ENCODE measurements at places on chromosomes 4 and X.

GRCh38 chr4:188691811-188692210, 552.6 kb downstream of the TRIML1 start:
- DNase-seq = no peak

DNA sequence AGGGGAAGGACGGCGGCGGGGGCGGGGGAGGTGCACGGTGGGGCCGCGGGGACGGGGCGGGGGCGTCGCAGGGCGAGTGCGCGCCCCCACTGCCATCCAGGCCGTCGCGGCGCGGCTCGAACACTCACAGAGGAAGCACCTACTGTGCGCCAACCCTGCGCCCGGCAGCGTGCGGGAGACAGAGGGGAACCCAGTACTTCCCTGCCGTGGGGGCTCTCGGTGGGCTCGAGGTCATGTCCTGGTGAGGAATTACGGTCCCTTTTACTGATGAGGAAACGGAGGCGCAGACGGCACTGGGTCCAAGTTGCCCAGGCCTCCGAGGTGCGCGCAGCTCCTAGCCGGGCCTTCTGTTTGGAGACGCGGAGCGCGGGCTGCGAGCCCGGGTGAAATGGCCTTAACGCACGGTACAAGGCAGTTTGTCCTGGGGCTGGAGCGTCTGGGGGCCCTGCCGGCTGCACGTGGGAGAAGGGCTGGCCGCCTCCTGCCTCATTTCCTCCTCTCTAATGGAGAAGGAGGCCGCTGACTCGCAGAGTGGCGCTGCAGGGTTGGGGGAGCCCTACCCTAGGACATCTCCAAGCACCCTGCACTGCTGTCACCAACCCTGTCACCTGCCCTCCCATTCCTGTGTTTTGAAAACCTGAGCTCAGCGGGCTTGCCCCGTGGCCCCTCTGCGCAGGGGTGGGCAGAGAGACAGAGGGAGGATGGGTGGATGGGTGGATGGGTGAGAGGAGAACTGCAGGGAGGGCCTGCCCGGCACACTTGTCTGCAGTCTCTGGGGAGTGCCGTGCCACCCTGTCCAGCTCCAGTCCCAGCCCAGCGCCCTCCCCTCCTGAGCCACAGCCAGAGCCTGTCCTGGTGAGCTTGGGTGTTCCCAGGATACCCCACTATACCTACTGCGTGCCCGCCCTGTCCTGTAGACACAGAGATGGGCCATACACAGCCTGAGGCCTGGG, 106.0 kb downstream of the ADRA2C start:
- DNase-seq = no peak

DNA sequence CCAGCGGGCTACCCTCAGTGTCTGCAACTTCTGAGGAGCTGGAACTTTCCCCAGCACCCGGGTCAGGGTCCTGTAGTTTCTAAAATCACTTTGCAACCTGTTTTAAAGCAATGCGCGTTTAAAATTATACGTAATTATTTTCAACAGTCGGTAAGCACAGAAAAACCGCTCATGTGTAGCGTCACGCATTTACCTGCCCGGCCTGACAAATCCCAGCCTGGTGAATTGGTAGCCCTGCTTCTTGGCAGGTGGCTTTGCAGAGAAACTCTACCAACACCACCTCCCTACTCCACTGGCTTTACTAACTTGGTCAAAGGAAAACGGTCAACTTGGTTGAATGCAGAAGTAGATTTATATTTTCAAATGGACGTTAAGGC, 640 bp downstream of the BANK1 start:
- no peak for DNase-seq

- DNase-seq = no peak
These were observed 84.4 kb downstream of the HTRA3 start for GRCh38 chr4:8353912-8354453.

GRCh38 chr4:1595789-1596325, 88.3 kb downstream of the FAM53A start:
- no peak for DNase-seq

DNA sequence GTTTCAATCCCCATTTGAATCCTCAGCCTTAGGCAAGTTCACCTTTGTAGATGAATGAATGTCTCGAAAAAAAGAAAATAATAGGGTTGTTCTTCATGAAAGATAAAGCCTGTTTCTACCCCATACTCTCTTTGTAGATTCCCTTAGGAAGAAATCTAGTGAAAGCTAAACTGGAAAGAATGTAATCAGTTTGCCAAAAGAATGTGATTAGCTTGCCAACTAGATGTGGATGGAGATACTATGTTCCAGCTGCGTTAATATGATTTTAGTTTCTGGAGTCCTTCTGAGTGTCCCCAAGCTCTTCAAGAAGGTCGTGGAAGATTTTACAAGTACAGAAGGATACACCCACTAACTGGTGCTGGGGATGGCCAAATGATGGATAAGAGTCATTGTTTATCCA, 162.3 kb upstream of the EDNRA start:
- DNase-seq = no peak

- no peak for DNase-seq
These were observed 30.6 kb upstream of the CLNK start for GRCh38 chr4:10715135-10715534.

DNA sequence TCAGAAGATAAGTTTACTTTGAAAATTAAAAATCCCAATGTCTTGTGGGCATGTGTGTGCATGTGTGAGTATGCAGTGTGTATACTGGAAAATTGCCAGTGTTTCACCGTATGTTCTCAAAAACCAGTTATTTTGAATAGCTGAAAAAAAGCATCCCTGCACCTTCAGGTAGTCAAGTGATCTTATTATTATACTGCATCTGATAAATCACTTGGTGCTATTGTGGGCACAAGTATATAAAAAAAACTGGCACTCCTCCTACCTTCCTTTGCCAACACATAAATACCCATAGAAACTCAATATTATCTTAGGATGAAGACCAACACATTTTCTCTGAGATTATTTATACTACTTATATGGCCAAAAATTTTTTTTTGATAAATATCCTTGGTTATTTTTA, 91.5 kb upstream of the MAP9 start:
- no peak for DNase-seq

GRCh38 chr4:105130945-105131344, 15.7 kb upstream of the TET2 start:
- no peak for DNase-seq

DNA sequence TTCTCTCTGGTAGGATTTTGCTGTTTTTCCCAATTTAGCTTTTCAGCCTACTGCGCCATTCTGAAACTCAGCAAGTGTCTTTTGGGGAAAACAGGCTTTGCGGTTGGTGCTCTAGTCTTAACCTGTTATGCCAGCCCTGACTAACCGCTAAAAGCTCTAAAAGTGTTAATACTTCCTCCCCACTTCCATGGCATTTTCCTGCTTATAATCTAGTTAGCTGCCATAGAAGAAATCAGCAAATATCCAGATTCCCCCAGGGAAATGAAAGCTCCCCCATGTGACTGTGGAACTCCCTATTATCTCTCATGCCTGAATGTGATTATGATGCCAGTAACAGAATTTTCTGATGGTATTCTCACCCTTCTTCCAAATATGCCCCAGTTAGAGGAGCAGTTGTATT, 28.7 kb upstream of the GYPA start:
- no peak for DNase-seq

GRCh38 chr4:53366301-53366716, 448 bp upstream of the SCFD2 start:
- DNase-seq = no peak

- no peak for DNase-seq
These were observed 130.2 kb downstream of the GASK1B start for GRCh38 chr4:158042591-158043030.

DNA sequence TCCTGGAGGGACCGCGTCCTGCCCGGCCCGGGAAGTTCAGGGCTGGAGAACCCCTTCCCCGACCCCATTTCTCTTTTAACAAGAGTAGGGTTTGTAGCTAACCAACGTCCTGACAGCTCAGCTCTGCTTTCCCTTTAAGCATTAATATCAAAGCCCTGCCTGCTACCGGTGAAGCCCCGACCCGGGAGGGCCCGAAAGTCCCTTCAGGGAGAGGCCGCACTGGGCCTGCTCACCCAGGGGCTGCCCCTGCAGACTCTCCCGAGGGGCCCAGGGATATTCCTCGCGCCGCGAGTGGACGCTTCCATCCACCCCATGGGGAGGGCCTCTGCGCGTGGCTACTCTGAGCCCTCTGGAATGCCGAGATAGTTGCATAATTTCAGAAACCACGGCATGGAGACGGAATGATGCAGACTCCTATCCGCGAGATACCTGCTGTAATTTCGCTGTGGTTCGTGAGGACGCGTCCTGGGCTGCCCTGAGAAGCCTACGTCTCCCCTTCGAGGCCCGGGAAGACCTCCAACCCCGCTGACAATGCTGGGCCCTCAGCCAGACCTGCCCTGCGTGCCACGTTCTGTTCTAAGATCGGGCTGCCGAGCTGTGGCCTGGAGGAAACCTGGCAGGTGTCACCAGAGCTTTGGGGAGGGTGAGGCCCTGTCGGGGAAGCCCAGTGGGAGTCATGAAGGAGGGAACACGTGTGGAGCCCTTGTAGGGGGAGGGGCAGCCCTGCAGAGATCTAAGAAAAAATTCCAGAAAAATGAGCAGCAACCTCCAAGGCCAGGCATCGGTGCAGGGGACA, 999 bp upstream of the CTBP1 start:
- DNase-seq = peak; percentile 24

DNA sequence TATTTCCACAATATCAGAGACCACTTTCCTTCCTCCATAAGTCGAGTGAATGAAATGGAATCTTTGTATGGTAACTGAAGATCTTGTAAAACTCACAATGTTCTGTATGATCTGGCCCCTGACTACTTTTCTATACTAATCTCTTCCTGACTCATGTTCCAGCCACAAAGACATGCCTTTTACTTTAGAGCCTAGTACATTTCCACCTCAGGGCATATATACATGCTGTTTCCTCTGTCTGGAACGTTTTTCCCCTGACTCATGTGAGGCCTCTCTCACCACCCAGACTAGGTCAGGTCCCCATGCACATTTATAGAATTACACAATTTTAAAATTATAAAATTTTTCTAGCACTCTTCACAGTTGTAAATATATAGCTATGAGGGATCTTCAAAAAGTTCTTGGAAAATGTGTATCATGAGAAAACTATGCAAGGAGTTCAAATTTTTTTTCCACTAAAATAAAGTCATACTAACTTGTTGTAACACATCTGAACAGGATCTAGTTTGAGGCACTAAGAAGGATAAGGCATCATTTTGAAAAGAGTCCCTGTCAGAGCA, 208.8 kb downstream of the SH2D1A start:
- no peak for DNase-seq

GRCh38 chr4:14925471-14925870, 76.8 kb upstream of the CPEB2 start:
- no peak for DNase-seq
